ENCODE measurements at places on chromosomes 7 and 10.

- no peak for DNase-seq
- H3K4me1 ChIP-seq, result no peaks in the 10 kb centered on the region
- no peak overlapping the region for H3K27ac ChIP-seq
- H3K36me3 ChIP-seq, result no peaks in the 10 kb centered on the region
Measured at GRCh38 chr10:131116991-131117375, 194.5 kb downstream of the TCERG1L start.

DNA sequence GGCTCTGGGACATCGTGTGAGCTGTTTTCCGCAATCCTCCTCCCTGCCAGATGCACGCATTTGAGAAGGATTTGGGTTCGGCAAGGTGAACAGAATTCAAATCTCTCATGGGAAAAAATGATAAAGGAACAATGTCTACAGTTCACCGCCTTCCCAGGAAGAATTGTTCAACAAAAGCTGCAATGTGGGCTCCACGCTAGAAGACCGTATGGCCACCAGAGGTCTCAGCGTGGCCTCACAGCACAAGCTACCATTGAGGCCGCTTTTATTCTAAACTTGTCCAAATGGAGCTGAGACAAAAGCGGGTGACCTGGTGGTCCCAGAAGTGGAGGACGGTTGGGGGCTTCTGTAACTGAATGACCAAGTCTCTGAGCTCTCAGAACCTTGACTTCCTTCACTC is 733.1 kb downstream of the PARD3 start:
- no peaks in the 10 kb centered on the region for H3K27me3 ChIP-seq
- no peak overlapping the region for H3K4me3 ChIP-seq
- H3K36me3 ChIP-seq, result no peaks in the 10 kb centered on the region
- no peak overlapping the region for H3K27ac ChIP-seq

- no peak overlapping the region for H3K27ac ChIP-seq
- no peak for DNase-seq
- H3K27me3 ChIP-seq, result no peaks in the 10 kb centered on the region
Measured at GRCh38 chr10:97078938-97079445, 106.8 kb downstream of the SLIT1 start.

GRCh38 chr7:21965291-21965690 is 19.6 kb upstream of the CDCA7L start:
- H3K27ac ChIP-seq, result no peak overlapping the region
- peaks cover 3% of the 10 kb centered on the region for H3K4me1 ChIP-seq
- H3K27me3 ChIP-seq, result peaks cover 4% of the 10 kb centered on the region
- no peak overlapping the region for H3K4me3 ChIP-seq

Measured in SJCRH30 (cell line).